ENCODE measurements at places on chromosomes 13 and 19. TPM values are rescaled to one million over a fixed set of nuclear protein-coding genes. Genes with fewer than 3 reads are reported as not detected.

SLAIN1 gene
- total RNA-seq: 11.6 TPM

KLK15 gene
- not detected for total RNA-seq

ZNF69 gene
- 5.1 TPM for total RNA-seq

MEDAG gene
- 5.4 TPM for total RNA-seq

SIGLEC10 gene
- 0.66 TPM for total RNA-seq

SAMD1 gene
- total RNA-seq: 26.8 TPM

SLC25A41 gene
- not detected for total RNA-seq

ATP8B3 gene
- total RNA-seq: 0.36 TPM

GRCh38 chr19:41587101-41587837 is 11.3 kb downstream of the CEACAM21 start:
- no peak for DNase-seq

DNA sequence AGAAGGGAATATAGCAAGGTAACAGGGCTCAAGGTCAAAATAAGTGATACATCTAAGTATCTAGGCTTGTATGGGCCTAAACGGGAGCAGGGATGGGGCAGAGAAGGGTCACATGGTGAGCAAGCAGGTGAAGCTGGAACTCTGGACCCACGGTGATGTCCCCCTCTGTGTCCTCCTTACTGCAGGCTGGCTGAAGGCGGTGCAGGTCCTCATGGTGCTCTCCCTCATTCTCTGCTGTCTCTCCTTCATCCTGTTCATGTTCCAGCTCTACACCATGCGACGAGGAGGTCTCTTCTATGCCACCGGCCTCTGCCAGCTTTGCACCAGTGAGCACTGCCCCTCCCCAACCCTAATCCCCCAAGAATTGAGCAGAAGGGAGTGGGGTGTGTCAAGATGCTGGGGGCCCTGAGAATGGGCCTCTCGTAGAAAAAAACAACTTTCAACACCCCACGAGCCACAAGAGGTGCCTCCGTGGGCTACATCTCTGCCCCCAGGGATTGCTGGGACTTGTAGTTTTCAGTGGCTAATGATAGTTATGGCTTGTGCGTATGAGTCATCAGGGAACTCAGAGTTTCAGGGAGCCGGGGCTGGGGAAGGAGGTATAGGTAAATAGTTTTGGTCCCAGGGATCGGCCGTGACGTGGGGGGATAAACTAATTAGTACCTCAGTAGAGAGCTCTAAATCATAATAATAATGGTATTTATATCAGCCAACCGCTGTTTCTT is 4.0 kb downstream of the EMP3 start:
- no peak for DNase-seq

GRCh38 chr13:37492741-37493514 is 105.6 kb downstream of the POSTN start:
- DNase-seq: no peak

DNA sequence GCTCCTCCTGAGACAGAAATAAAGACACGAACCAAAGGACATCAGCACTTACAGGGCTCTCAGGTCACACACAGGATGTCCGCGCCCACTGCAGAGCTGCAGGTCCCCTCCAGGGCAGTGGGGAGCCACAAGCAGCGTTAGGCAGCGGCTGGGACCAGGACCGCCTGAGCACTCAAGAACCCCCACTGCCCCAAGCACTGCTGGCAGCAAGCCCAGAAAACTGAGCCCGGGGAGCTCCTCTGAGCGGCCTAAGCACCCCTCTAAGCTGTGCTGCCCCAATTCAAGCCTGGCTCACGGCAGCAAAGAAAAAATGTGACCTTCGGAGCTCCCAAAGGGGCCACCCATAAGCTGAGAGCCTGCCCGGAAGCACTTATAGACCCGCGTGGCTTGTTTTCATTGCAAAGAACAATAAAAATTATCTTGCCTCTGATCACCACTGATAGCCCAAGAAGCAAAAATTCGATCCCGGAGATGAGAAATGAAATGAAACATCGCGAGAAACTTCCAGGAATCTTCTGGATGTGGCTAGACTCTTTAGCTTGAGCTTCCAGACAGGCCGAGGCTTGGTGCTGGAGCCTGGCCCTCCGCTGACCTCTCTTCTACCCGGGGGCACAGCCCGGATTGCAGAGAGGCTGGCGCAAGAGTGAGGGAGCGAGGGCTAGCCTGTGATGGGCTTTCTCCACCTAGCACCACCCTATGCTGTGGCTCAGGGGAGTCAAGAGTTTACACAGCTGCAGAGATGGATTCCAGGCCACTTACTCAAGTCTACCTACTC is 6.3 kb downstream of the DPP9 start:
- no peak for DNase-seq

DNA sequence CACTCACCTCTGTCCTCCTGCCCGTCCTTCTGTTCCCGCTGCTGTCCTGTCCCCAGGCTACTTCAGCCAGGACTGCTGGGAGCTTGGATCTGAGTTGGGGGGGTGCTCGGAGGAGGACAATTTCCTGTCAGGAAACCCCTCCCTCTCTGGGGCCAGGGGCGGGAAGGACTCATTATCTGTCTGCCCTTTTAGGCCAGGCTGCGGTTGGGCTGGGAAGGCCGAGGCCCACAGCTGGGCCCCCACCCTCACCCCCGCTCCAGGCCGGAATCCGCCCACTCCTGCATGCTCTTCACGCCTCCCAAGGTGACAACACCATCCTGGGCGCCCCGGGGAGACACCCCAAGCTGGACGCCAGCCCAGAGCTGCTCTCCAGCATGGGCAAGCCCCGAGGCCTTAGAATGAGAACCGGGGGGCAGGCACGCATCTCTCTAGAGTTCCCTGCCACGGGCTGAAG is at the start of gene EXOC3L2:
Gene EXOC3L2, minus strand, starts transcription at position 74 of the 454 bp plus-strand sequence. CDS start 6,362 bp downstream, outside the sequence.
- peak; percentile 70 for DNase-seq

GRCh38 chr19:49338023-49338677 is 2.9 kb downstream of the CD37 start:
- no peak for DNase-seq

DNA sequence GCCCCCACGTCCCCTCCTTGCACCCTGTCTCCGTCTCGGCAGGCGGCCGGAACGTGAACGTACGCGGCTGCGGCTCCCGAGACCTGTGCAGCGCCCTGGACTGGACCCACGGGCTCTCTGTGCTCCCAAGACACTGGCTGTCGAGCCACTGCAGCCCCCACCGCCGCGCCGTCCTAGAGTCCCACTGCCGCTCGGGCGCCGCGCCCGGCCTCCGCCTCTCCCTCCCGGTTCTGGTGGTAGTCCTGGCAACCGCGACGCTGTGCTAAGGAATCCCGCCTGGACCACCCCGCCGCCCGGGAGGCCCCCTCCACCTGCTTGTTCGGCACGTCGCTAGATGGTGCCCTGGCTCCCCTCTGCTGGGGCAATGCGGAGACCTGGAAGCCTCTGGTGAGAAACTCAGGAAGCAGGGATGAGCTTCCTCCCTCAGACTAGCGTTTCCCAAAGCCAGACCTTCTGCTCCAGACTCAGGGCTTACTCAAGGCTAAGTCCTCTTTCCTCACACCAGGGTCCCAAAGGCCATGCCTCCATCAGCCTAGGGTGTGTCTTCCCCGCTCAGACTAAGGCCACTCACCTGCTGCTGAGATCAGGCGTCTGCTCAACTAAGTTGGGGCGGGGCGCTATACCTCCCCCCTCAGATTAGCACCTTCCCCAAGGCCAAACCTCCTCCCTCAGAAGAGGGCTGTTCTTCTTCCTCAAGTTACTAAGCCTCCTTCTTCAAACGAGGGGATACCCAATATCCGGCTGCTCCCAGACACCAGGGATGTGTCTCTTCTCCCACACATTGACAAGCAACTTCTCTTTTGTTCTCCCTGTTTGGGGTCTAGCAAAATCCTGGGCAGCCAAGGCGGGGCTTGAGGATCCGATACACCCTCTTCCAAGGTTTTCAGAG is 16.1 kb upstream of the IRGC start:
- peak; percentile 34 for DNase-seq

GRCh38 chr19:5023128-5023571 is 54.2 kb downstream of the KDM4B start:
- no peak for DNase-seq

DNA sequence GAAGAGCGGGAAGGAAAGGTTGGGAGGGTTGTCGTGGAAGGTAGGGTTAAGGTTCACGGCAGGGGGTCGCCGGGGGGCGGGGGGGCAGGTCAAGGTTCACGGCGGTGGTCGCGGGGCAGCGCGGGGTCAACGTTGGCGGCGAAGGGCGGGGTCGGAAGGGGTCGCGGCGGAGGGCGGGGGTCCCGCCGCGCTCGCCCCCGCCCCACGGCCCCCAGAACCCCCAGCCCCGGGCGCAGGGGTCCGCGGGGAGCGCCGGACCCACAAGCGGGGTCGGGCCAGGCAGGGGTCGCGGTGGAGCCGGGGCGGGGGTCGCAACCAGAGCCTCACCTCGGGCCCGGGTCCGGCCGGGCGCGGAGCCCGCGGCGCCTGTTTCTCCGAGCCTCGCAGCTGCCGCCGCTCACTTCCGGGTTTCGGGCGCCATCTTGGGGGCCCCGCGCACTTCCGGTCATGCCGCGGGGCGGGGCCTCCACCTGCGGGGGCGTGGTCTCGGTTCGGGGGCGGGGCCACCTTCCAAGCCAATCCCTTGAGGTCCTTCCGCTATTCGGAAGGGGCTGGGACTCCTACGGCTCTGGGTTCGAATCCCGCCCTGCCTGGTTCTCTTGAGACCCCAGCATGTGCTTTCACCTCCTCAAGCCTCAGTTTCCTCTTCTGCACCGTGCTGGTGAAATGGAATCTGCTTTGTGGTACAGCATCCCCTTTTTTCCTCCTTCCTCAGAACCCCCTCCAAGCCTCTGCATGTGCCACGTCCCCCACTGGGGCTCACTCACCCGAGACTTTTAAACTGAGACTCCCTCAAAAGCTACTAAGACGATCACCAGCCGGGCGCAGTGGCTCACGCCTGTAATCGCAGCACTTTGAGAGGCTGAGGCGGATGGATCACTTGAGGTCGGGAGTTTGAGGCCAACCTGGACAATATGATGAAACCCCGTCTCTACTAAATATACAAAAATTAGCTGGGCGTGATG is at the start of gene SBNO2:
Gene SBNO2, minus strand, starts transcription at position 424 of the 965 bp plus-strand sequence. CDS start 19,992 bp downstream, outside the sequence.
- DNase-seq: peak; percentile 93

- DNase-seq: no peak
These were observed 187.0 kb upstream of the KL start for GRCh38 chr13:32829269-32829668.

DNA sequence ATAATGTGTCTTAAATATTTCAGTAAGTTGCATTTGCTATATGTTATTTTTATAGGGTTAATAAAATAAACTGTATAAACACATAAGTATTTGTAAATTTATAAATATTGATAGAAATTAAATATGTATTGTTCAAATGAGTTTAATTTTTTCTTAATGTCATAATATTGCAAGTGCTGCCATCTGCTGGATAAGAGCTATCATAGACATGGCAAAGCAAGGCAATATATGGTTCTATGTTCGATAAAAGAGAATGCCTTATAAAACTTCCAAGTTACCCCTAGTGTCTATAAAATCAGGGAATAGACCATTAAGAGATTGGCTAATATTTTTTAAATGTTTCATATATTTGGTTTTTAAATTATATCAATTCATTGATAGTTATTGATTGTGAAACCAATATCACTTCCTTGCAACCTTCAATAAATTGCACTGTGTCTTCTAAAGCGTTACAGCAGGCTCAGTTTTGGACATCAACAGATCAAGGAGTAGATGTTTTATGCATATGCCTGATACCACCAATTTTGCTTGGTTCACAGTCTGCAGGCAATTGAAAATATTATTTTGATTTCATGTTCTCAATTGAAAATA is 29.0 kb upstream of the SLITRK6 start:
- DNase-seq: no peak

- DNase-seq: no peak
These were observed 122.4 kb upstream of the FREM2 start for GRCh38 chr13:38564256-38565150.

DNA sequence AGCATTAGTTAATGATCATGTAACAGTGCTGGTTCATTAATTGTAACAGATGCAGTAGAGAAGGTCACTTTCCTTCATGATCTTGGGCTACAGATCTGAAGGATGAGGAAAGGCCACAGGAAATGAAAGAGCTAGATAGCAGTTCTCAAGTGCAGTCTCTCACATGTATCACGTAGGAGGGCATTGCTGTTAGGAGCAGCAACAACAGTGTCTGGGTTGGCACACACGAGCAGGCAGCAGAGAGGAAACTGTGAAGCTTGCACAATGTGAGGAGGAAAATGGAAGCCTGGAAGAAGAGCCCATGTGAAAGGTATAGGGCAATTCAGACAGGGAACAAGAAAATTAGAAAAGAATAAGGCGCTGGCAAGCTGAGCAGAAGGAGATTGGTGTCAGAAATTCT is 1741.5 kb downstream of the PCDH9 start:
- no peak for DNase-seq

DNA sequence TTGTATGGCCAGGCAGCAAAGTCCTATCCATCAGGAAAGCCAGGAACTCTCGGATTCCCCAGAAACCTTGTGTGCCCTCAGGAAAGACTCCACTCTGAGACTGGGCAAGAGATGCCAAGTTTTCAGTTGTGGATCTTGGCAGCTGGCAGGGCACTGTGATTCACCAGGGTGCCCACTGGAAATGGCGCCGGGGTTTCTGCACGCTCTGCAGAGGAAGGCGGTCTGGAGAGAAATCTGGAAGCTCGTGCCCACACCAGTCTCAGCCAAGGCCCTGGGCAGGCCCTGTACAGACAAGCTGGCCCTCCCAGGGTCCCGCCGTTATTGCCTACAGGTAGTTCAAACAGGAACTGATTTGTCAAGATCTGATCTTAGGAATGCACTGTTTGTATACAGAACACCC is 4.9 kb downstream of the NAPA start:
- DNase-seq: no peak

GRCh38 chr13:46297361-46297811 is 85.7 kb downstream of the LRRC63 start:
- DNase-seq: no peak
